Fibroblast of villous mesenchyme (primary cell): ENCODE measurements at places on chromosomes 4 and X.

GRCh38 chrX:148371291-148371690 is 129.1 kb upstream of the AFF2 start:
- no peak for DNase-seq

- DNase-seq: peak; percentile 40
Observed at GRCh38 chr4:163157157-163157556, 9.5 kb downstream of the NAF1 start.

DNA sequence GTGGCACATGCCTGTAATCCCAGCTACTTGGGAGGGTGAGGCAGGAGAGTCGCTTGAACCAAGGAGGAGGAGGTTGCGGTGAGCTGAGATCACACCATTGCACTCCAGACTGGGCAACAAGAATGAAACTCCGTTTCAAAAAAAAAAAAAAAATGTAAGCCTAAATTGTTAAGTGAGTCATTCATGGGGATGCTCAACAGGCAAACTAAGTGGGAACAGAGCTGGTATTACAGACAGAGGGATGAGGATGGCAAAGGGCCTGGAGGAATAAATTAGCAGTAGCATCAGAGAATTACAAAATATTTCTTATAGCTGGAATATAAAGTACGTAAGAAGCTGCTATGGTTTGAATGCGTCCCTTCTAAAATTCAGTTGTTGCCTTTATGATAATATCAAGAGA is 43.4 kb upstream of the OGT start:
- no peak for DNase-seq

DNA sequence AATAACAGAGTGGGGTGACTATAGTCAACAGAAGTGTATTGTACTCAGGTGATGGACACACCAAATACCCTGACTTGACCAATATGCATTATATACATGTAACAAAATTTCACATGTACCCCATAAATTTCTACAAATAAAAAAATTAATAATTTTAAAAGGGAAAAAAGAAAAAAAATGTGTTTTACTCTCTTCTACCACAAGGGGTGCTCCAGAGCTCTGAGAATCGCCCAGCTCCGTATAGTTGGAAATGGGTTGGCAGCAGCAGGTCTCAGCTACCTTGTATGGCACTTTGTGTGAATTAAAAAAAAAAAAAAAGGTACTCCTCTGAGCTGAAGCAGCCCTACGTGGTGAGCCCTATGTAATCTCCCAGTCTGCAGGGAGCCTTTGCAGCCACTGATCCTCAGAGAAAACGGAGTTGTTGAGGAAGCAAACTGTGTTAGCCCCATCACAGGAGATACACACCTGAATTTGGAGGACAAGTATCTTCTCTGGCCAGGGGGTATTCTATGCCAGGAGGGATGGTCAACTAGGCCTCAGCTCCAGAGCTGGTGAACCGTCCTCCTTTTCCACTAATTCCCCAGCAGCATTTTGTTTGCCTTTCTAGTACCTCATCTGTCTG is 17.2 kb upstream of the POLA1 start:
- DNase-seq: no peak

- DNase-seq: no peak
Observed at GRCh38 chr4:13893211-13893610, 265.7 kb upstream of the BOD1L1 start.

GRCh38 chrX:149759824-149760223 is 14.0 kb upstream of the HSFX1 start:
- DNase-seq: no peak

GRCh38 chr4:70425306-70425705 is 27.6 kb downstream of the OPRPN start:
- DNase-seq: no peak

- DNase-seq: no peak
Observed at GRCh38 chr4:56272003-56272402, 115.3 kb downstream of the AASDH start.

DNA sequence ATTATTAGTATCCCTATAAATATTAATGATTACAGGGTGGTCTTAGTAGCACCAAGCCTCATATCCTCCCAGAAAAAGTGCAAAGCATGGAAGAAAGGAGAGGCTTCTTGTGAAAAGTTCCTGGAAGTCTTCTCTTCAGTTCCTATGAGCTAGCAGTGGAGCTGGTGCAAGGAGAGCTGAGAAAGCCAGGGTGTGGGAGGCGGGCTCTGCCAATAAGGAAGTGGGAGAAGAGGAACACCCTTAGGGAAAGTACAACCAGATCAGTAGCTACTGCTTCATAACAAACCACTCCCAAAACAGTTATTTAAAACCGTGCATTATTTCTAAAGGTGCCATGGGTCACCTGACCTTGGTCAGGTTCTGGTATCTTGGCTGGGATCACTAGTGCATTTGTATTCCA is 72.4 kb downstream of the MAP9 start:
- DNase-seq: no peak
